ENCODE measurements at places on chromosomes 1 and 21.

DNA sequence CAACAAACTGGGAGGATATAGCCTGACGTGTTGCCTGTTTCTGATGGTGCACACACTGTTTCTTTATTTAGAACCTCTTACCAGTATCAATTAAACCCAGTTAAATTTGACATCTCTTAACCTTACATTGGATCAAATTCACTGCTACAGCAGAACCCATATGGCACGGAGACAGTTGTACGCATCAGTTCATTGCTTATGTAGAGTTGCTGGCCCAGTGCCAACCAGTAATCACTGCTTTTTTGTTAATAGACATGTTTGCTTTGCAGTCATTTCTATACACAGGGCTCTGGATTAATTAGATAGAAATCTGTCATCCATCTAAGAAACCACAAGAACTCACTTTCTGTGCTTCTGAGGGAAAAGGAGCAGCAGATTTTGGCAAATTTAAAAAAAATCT, 154.0 kb downstream of the RWDD3 start:
- DNase-seq, result peak; percentile 98

- peak; percentile 96 for DNase-seq
Measured at GRCh38 chr21:43646550-43647260, 12.6 kb downstream of the HSF2BP start.

DNA sequence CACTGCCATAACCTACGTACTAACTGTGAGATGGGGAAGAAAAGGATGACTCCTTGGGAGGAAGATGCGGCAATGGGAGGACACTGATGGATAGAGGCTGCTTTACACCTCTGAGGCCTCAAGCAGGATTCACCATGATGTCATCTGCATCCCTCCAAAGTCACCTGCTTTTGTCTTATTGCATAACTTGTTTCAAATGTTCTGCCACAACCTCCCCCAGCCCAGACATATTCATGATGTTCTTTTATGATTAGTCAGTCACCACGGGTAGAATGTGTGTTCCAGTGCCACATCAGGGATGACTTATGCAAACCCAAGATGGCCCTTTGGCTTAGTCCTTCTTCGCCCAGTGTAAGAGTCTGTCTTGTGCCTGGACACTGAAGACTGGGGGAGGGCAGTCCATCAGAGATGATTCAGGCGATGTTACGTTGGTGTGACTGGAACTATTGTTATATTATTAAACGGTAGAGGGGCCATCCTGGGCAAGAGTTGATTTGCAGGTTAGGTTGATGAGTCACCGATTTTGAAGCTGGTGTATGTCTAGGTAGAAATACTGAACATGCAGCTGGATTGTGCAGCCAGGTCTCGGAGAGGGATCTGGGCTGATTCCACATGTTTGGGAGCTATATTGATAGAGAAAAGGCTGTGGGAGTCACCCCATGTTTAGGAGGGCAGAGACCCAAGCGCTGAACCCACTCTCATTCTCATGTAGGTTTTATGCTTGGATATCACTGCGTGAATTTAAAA, 32.6 kb downstream of the RYR2 start:
- no peak for DNase-seq

DNA sequence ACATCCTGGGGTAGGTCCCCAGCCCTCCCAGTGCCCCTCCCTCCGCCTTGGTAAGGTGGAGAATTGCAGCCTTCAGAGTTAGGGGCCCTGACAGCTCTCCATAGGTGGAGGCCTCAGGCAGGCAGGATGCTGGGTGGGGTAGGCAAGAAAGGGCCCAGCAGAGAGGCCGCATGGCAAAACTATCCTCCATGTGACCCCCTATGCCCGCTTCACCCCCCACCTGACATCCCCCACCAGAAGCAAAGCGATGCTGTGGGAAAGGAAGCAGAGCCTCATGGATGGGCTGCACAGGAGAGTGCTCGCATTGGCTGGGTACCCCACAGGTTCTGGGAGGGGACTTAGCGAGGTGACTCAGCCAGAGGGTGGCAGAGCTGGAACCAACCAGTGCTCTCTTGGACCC, 1.6 kb downstream of the S100A9 start:
- no peak for DNase-seq

DNA sequence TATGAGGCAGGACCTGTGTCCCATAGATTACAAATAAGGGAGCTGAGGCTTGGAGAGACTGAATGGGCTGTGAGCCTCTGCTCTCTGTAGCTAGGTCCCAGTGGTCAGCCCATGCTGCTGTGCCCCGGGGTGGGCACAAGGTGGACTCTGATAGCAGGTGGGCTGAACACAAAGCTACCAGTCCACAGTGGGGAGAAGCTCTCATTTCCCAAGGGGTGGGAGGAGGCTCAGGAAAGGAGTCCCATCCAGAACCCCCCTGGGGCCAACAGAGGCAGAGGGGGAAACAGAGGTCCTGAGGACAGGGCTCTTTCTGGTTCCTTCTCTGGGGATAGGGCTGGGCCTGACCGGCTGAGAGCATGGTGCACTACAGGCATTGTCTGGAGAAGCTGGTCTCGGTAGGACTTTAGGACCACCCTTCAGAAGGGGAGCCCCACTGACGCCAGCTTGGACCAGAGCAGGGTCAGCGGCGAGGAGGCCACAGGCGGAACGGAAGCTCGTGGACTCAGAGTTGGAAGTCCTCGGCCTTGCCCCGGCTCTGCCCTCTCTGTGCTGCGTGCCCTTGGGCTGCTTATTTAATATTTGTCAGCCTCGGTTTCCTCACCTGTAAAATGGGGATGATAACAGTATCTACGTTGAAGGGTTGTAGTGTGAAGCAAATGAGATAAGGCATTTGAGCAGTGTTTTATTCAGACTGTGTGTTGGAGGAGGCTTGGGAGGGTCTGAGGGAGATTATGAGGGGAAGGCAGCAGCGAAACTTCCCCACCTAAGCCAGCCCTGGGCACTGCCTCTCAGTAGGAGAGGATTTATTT, 26.6 kb downstream of the SDE2 start:
- no peak for DNase-seq

DNA sequence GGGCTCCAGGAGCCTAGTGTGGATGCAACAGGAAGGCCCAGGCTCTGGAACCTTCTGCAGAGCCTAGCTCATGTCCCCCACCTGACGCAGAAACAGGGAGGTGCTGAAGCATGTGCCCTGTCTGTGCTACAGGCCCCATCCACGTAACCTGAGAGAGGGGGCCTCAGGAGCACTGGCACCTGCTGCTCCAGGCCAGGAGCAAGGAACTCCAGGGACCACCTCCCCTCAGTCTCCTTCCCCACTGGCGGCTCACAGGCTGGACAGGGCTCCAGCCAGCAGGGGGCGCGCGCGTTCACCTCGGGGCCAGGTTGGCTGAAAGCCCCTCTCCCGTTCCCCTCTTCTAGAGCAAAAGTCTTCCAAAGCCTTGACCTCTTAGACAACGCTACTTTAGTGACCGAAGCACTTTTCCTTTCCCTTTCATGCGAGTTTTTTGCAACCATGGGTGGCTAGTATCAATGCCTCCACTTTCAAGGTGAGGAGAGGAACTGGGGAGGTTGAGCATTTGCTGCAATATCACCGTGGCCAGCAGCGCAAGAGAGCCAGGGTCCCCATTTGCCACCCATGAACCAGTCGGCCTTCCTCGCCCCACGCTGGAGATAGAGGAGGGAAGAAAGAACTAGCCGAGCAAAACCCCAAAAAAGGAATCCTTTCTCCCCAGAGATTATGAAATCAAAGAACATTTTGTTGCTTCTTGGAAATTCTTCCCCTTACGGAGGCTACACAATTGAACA, 52.4 kb upstream of the GPR157 start:
- DNase-seq, result no peak

DNA sequence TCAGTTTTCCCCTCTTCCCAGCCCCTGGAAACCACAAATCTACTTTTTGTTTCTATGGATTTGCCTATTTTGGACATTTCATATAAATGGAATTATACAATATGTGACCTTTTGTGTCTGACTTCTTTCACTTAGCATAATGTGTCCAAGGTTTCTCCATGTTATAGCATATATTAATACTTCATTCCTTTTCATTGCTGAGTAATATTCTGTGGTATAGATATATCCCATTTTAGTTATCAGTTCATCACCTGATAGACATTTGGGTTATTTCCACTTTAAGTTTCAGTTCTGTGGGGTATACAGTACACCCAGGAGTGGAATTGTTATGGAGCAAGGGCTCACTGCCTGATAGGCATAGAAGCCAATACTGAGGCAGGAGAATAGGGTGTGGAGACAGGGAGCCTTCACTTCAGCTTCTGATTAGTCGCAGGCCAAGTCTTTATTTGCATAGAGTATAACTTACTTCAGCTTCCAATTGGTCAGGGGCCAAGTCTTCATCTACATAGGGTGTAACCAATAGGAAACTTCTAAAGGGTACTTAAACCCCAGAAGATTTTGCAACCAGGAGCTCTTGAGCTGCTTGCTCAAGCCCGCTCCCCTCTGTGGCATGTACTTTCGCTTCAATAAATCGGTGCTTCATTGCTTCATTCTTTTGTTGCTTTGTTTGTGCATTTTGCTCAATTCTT, 8.3 kb upstream of the NVL start:
- DNase-seq, result no peak

DNA sequence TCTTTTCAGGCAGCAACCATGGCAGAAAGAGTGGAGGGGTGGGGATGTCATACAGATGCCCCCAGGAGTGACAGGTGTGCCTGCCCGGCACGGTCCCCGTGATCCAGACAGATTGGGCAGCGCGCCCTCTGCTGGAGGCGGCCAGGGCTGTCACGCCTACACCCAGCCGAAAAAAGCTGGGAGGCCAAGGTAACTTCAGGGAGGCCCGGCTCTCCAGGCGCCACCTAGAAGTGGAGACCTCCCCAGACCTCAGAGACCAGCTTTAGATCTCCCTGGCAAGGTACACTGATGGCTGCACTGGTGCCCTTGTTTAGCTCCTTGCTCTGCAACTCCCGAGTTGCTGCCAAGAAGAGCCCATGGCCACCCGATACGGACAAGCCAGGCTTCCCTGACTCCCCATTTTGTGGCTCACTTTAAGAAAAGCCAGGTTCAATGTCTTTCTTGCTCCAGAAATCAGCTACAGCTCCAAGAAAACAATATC, 6.6 kb downstream of the GOLT1A start:
- peak; percentile 63 for DNase-seq

DNA sequence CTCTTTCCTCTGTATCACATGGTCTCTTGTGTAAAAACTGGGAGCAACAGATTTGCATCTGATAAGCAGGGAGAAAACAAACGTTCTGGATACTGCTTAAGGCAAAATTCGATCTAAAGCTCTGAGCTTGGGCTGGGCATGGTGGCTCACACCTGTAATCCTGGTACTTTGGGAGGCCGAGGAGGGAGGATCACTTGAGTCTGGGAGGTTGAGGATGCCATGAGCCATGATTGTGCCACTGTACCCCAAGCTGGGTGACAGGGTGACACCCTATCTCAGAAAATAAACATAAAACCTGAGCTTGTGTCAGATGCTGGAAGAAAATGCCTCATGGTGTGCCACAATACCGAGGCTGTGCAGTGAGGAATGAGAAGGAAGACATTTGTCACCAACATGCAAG, 73.9 kb downstream of the SCCPDH start:
- no peak for DNase-seq

DNA sequence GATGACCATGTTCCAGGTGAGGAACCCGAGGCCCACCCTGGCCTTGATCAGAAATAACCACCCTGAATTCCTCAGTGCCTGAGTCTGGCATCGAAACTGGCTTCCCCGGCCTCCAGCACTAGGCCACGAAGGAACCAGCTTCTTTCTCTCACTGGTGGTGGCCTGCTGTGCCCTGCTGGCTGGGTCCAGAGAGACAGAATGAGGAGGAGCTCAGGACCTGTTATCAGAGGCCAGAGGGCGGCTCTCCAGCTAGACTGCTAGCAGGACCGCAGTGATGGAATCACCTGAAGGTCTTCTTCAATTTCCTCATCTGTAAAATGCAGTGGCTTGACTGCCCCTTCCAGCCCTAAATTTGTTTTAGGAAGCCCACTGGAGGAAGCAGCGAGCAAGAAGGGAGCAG, 20.5 kb downstream of the ROR1 start:
- no peak for DNase-seq

- DNase-seq, result peak; percentile 39
Measured at GRCh38 chr1:165327538-165327937, 29.0 kb downstream of the LMX1A start.

- no peak for DNase-seq
Measured at GRCh38 chr1:171122299-171122698, 31.6 kb downstream of the FMO3 start.

- peak; percentile 31 for DNase-seq
Measured at GRCh38 chr1:226643177-226643576, 94.6 kb downstream of the STUM start.

DNA sequence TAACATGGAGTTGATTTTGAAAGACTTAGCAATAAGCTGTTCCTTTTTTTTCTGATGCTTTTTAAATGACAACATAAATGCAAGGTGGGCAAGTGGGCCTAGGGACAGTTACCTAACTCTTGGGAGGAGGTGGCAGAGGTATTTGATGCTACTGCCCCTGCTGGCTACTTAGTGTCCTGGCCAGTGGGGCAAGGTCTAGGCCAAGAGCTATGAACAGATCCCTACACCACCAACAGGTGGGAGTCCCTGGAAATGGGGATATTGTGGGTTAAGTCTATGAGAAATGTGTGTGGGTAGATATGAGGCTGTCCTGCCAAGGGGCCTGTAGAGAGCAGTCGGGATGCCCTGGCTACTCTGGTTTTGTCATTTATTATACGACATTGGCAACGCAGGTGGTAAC, 31.3 kb upstream of the B3GALT5 start:
- DNase-seq, result no peak

- peak; percentile 85 for DNase-seq
Measured at GRCh38 chr1:185425163-185425562, 108.1 kb upstream of the IVNS1ABP start.

GRCh38 chr1:10537082-10537766, 62.5 kb downstream of the PEX14 start:
- DNase-seq, result peak; percentile 53

- DNase-seq, result no peak
Measured at GRCh38 chr1:87134061-87134460, 194.6 kb upstream of the LMO4 start.

DNA sequence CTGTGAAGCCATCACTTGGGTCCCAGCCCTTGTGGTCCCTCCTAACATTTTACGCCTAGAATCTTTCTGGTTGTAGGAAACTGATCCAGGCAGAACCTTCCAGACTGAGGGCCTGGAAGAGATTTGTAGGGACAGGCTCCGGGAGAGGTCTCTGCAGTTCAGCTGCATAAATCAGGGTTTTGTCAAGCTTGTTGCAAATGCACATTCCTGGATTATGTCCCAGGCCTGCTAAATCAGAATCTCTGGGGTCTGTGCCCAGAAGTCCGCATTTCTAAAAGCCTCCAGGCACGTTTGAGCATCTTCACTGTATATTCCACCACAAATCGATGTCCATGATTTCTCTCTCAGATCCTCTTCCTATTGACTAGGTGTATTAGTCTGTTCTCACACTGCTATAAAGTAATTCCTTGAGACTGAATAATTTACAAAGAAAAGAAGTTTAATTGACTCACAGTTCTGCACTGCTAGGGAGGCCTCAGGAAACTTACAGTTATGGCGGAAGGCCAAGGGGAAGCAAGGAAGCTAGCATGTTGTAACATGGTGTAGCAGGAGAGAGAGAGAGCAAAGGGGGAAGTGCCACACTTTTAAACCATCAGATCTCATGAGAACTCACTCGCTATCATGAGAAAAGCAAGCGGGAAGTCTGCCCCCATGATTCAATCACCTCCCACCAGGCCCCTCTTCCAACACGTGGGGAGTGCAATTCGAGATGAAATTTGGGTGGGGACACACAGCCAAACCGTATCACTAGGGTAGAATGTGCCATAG, 1.2 kb upstream of the FHAD1 start:
- DNase-seq, result no peak

GRCh38 chr21:44637018-44637850, at the start of gene KRTAP10-10:
KRTAP10-10 (plus strand) TSS chr21:44637356; CDS start chr21:44637418, 62 bp downstream.
- peak; percentile 98 for DNase-seq

- DNase-seq, result peak; percentile 18
Measured at GRCh38 chr1:92482665-92483609, 3.8 kb downstream of the GFI1 start.
